ENCODE measurements at places on chromosomes 3 and 15.

- no peak for DNase-seq
These were observed 118.2 kb downstream of the KLF13 start for GRCh38 chr15:31444844-31445243.

DNA sequence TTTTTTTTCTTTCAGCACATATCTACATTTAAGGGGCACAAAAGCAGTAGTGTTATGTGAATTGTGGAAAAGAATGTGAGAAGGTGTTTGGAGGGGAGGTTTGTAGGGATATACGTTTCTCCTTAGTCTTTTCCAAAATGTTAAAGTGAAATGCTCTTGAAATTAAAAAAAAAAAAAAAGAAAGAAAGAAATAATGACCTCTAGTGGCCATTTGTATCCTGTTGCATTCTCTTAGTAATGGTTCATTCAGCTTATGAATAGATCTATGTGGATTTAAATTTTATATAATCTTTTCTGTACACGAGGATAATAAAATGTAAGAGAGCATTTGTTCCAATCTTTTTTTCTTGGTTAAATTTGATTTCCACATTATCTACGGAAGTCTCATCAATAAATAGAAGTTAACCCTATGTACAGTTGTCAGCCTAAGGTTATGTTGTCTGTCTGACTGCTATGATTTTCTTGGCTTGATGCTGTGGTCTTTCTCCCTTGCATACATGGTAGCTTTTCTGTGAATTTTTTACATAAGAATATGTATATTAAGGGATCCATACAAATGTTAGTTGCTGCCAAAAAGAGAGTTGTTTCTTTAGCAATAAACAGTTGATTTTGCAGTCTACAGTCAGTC, 1.7 kb downstream of the P2RY13 start:
- DNase-seq = no peak

- DNase-seq = no peak
These were observed 926.6 kb downstream of the EPHA3 start for GRCh38 chr3:90034038-90034437.

GRCh38 chr3:172076212-172076611, 36.8 kb downstream of the FNDC3B start:
- DNase-seq = no peak

GRCh38 chr15:98978153-98978552, 29.4 kb downstream of the PGPEP1L start:
- no peak for DNase-seq

Measured in GM06990 (cell line).